ENCODE measurements at places on chromosomes 3 and 15.

DNA sequence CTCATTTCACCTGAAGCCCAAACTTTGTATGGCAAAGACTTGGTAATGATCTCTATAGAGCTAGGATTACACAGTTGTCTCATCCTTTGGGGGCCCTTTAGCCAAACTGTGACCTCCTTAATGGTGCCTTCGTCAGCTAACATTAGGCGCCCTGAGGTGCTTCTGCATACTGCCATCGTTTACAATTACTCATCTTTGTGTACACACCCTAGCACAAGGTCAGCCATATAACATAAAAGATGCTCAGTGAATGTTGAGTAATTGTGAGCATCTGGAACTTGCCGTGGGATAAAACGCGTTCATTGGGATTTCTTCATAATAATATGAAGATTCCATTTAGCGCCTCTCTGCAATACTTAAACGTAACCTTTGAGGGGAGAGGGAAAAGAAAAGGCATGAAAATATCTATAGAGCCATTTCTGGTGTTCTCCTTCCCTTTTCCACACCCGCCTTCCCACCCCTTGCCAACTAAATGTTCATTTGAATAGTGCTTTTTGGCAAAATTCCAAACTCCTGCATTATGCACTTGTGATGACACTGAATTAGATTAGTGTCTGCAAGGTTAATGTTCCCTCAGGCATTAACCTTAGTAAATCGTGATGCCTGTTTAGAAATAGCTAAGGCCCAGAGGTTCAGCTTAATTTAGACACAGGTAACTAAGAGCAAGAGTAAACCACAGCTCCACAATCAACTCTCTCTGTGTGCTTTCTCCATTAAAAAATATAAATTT lies 990 bp upstream of the ZNF148 start:
- DNase-seq = no peak

DNA sequence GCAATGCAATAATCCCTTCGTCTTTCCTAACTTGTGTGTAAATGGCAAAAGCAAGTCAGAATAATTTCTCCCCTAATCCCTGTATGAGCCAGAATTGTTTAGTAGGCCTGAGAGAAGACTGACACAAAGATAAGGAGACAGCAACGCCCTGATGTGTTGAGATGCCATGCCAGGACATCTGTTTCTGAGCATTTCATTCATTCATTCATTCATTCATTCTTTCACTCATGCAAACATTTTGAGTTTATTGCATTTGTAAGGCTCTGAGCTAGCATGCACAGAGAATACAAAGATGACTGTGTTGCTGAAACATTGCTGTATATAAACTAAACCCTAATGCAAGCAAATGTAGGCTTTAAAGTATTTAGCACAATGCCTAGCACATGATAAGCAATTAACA lies 127.4 kb downstream of the TMCC1 start:
- DNase-seq = no peak

DNA sequence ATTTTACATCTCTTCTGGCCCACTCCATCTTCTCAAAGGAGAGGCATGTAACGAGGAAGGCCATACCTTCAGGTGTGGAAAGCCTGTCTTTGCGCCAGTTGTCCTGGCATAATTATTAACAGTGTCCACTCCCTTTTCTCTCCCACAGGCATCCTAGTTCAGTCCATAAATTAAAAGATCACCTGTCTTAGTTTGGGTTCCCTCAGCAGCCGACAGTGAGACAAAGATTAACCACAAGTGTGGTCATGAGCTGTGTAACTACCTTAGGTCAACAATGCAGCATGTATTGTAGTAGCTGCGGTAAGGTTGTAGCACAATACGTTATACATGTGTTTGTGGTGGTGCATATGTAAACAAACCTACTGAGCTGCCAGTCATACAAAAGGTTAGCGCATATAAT lies 103.3 kb upstream of the GALNT15 start:
- no peak for DNase-seq

DNA sequence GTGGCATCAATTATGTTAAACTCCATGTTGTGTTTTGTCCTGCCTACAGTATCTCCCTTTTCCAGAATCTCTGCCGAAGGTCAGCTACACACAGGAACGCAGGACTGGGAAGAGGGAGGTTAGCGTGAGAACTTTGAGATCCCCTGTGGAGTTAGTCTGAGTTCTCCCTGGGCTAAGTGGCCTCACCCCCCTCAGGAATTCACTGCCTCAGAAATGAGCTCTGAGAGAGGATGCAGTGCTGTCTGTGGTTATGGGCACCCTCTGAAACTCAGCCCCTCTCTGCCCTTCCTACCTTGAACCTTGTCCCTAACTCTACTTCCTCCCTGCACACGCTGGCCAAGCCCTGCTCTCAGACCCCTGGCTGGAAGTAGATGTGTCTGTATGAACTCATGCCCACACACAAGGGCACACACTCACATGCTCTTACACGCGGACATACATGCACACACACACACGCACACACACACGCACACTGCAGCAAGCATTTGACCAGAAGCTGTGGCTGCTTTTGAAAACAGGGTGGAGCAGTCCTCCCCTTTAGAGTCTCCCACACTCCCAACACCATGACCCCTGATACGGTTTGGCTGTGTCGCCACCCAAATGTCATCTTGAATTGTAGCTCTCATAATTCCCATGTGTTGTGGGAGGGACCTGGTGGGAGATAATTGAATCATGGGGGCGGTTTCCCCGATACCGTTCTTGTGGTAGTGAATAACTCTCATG lies 5.3 kb upstream of the VIPR1 start:
- no peak for DNase-seq

DNA sequence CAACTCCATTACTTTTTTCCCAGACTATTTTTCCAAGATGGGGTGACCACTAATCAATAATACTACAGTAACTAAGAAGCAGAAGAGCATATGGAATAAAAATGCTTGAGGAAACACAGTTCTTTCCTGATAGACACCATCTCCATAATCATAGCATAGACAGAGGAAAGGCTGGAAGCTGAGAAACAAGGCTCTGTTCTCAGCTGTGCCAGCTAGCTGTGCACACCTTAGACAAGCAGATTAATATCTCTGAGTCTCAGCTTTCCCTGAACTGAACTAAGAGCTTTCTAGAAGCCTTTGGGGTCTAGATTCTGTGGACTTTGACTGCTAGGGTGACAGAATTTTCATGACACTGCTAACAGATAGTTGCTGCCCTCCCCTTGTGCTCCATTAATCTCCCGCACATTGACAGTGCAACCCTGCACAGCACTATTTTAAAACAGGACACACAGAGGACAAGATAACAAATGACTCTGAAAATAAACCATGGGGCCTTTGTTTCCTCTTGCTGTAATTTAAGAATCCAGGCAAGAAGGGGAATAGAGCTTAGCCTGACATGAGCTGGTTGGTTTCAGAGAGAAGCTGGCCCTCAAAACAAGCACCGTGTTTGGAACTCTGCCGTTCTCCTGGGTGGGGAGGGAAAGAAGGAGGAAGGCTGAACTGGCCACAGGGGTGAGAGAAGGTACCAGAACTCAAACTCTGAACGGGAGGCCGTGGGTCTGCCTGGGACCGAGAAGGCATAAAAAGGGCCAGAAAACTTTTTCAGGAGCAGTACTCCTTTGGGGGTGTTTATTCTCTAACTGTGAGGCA lies 67.4 kb downstream of the ATP13A5 start:
- DNase-seq = no peak

- no peak for DNase-seq
Measured at GRCh38 chr3:157082305-157082982, 77.5 kb downstream of the CCNL1 start.

DNA sequence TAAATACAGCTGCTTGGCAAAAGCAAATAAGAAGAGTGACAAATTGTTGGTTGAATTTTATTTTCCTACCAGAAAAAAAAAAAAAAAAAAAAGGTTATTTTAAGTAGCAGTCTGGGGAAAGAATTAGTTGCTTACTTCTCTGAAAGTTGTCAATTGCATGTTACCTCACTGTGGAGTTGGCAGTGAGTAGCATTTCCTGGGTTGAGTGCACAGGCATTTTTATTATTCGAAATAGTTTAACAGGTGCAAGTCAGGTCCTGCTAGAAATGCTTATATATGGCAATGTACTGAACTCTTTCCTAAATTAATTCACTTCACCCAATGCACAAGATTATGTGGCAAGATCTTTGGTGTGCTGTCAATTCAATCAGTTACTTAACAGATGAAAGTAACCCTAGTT lies 680.6 kb downstream of the EPHA3 start:
- no peak for DNase-seq

All from activated CD4-positive, alpha-beta T cell treated with anti-CD3 and anti-CD28 coated beads for 36 hours (primary cell).